ENCODE measurements at places on chromosomes 2 and 18. TPM values are rescaled to one million over a fixed set of nuclear protein-coding genes. Genes with fewer than 3 reads are reported as not detected.

FAHD2A gene
- 25.3 TPM for total RNA-seq

ACVR1C gene
- 37.0 TPM for total RNA-seq

FOXI3 gene
- total RNA-seq = not detected

NDUFS1 gene
- 96.2 TPM for total RNA-seq

FEV gene
- not detected for total RNA-seq

TCF4 gene
- 381 TPM for total RNA-seq

SAG gene
- 0.09 TPM for total RNA-seq

SH2D6 gene
- not detected for total RNA-seq

LRRC30 gene
- total RNA-seq = not detected

UGT1A10 gene
- total RNA-seq = not detected

HMSD gene
- total RNA-seq = 0.72 TPM

IL1R2 gene
- 33.6 TPM for total RNA-seq

PRKRA gene
- 57.5 TPM for total RNA-seq
